ENCODE measurements at places on chromosomes 12 and 14. TPM values are rescaled to one million over a fixed set of nuclear protein-coding genes. Genes with fewer than 3 reads are reported as not detected.
A peak's percentile ranks its signal among the peaks of the same experiment; 100 is the strongest.

- no peak overlapping the region for H3K4me3 ChIP-seq
- no peak overlapping the region for H3K27ac ChIP-seq
- H3K36me3 ChIP-seq: no peaks in the 10 kb centered on the region
- peak; percentile 33 for DNase-seq
Measured at GRCh38 chr12:121494093-121494787, 86.6 kb downstream of the KDM2B start.

DNA sequence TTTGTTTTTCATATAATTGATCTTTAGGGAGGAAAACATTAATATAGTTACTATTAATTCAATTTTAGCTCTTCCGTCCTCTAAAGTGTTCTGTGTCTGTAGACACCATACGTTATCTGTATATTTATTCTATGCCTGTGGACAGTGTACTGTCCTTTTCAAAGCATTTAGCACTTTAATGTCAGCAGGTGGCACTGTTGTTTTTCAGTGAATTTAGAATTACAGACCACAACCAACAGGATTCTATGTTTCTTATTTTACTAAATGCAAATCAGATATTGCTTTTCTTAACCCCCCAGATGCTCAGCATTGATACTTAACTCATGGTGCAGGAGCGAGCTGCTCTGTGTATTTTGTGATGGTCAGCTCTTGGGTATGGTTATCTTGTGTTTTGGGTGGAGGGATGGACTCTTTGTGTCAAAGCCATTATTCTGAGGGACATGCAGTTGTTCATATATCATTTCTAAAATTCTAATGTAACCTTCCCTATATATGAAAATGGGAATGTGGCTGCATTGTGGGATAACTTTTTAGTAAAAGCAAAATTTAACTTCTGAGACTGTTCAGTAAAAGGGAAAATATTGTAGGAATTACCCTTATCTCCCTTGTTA lies 65.2 kb downstream of the PAPOLA start:
- H3K4me1 ChIP-seq: no peaks in the 10 kb centered on the region
- no peaks in the 10 kb centered on the region for H3K27me3 ChIP-seq
- DNase-seq: no peak
- H3K36me3 ChIP-seq: no peaks in the 10 kb centered on the region
- H3K27ac ChIP-seq: no peak overlapping the region

- no peaks in the 10 kb centered on the region for H3K36me3 ChIP-seq
- no peaks in the 10 kb centered on the region for H3K4me1 ChIP-seq
- no peak overlapping the region for H3K27ac ChIP-seq
- no peaks in the 10 kb centered on the region for H3K27me3 ChIP-seq
- no peak overlapping the region for H3K4me3 ChIP-seq
- no peak for DNase-seq
Measured at GRCh38 chr12:29991924-29992323, 208.2 kb upstream of the TMTC1 start.

GRCh38 chr14:85529803-85530574 lies at the start of gene FLRT2:
Gene FLRT2, plus strand, starts transcription at chr14:85530144. Its CDS starts 91,371 bp downstream, at chr14:85621515.
- H3K36me3 ChIP-seq: no peaks in the 10 kb centered on the region
- peak within 1 kb of the TSS; percentile 75 for H3K27ac ChIP-seq
- peak; percentile 30 for DNase-seq
- H3K4me1 ChIP-seq: no peaks in the 10 kb centered on the region
- peak within 1 kb of the TSS; percentile 57 for H3K4me3 ChIP-seq

DNA sequence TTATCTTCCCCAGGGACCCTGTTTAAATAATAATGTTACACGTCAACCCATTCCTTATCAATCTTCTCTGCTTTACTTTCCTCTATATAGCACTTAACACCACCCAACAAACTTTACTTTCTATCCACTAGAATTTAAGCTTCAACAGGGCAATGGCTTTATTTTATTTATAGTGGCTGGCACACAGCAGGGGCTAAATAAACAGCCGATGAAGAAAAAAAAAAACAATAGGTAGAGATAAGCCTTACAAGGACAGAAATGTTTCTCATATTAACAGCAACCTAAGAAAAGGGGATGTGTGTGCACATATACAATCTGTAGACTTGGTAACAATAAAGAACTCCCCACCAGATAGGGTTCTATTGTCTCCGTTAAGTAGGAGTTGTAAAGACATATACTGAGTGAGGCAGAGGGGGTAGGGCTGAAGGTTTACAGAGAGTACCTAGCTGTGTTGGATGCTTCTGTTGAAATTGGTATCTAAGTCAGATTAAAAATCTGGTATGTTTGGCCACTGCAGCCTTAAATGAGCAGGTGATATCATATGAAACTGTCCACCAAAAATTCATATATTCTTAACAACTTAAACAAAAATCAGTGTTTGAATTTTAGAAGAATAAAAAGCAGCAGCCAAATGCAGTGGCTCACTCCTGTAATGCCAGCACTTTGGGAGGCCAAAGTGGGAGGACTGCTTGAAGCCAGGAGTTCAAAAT lies 24.7 kb upstream of the AP4S1 start:
- H3K27me3 ChIP-seq: no peaks in the 10 kb centered on the region
- no peak for DNase-seq
- no peak overlapping the region for H3K4me3 ChIP-seq
- no peaks in the 10 kb centered on the region for H3K36me3 ChIP-seq
- H3K4me1 ChIP-seq: no peaks in the 10 kb centered on the region
- no peak overlapping the region for H3K27ac ChIP-seq

DNA sequence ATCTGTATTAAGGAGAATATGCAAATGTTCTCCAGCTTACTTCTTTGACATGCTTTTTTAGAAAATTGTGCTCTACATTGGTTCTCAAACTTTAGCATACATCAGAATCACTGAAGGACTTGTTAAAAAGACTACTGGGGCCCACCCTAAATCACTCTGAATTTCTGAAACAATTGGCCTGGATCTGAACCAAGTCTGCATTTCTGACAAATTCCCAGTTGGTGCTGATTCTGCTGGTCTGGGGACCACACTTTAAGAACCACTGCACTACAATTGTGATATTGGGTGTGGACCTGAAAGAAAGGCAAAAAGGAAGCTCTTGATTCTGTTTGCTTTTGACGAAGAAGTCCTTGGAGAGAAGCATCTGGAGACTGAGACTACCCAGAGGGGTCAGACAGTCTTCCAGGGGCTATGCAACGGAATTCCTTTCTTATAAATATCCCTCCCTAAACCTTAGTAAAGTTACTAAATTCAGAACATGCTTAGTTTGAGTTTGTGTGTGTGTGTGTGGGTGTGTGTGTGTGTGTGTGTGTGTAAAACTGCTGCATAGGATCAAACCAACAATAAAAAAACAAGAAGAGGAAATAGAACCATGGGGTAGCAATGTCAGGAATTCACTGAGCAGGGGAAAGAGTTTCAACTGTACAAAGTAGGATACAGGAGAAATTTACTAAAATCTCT lies 36.8 kb downstream of the EAPP start:
- H3K4me1 ChIP-seq: no peaks in the 10 kb centered on the region
- no peak overlapping the region for H3K27ac ChIP-seq
- H3K36me3 ChIP-seq: no peaks in the 10 kb centered on the region
- no peak overlapping the region for H3K4me3 ChIP-seq
- no peak for DNase-seq

DNA sequence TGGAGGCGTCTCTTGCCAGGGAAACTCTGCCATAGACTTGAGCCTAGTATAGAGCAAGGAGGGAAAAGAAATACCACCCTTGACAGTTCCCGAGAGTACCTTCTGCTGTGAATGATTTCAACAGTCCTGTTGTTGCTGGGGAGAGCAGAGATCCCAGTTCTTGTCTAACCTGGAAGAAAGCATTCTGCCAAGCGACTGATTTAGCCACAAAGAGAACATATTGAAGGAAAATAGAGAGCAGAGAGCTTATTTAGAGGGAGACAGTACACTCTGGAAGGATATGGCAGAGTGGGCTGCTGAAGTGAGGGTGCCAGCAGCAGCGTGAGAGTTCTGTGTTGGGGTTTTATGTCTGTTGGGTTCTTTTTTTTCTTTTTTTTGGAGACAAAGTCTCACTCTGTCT lies 966.9 kb upstream of the TMEM132C start:
- no peak overlapping the region for H3K4me3 ChIP-seq
- no peaks in the 10 kb centered on the region for H3K27me3 ChIP-seq
- no peak overlapping the region for H3K27ac ChIP-seq
- H3K4me1 ChIP-seq: no peaks in the 10 kb centered on the region
- H3K36me3 ChIP-seq: no peaks in the 10 kb centered on the region
- DNase-seq: no peak

DNA sequence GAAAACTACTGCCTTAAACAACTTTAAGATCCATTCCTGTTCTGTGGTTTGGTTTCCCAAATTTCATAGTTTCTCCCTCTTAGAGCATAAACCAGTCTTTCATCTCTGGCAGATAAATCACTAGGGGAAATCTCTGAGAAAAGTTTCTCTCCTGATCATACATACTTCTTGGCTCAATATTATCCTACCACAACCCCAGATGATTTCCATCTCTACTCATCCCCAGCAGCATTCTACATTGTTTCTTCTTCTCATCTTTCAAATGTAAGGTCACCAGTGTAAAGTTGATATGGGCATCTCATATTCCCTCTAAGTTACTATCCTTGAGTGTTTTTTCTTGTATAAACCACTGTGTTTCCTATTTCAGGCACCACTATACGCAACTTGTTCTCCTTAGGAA lies 45.9 kb upstream of the PLEKHG7 start:
- H3K27me3 ChIP-seq: no peaks in the 10 kb centered on the region
- H3K36me3 ChIP-seq: no peaks in the 10 kb centered on the region
- DNase-seq: no peak

DNA sequence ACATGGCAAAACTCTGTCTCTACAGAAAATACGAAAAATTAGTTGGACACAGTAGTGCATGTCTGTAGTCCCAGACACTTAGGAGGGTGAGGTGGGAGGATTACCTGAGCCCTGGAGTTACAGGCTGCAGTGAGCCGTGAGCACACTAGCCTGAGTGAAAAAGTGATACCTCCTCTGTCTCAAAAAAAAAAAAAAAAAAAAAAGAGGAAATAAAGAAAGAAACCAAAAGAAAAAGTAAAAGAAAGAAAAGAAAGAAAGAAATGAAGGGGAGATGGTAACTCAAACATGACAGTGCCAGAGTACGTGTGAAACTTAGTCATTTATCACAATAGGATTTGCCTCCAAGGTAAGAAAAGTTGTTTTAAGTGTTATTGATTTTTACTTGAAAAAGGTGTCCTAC lies 407.0 kb upstream of the MGAT4C start:
- H3K27ac ChIP-seq: no peak overlapping the region
- no peak overlapping the region for H3K4me3 ChIP-seq
- no peaks in the 10 kb centered on the region for H3K27me3 ChIP-seq
- no peak for DNase-seq

DNA sequence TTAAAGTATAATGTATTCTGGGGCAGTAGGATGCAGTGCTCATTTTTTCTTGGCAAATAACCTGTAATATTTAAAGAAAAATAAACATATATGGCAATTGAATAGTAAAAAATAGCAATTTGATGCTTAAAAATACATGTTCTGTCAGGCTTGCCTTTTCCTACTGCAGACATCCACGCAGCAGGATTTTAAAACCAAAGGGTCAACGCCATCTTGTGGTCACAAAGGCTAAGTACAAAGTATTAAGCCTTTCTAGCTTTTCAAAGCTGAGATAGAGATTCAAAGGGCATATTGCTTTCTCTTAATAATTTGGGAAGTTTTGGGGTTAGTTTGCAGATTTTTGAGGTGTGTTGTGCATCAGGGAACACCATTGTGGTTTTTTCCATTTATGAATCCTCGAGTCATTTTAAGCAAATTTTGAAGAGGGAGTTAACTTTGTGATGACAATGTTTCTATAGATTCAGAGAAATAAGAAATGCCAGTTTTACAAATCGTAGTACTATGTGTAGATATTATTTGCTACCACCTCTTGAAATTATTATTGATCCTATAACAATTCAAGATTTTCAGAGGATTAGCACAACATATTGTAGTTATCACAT lies 4.7 kb upstream of the CCER1 start:
- H3K36me3 ChIP-seq: no peaks in the 10 kb centered on the region
- H3K27me3 ChIP-seq: no peaks in the 10 kb centered on the region
- H3K27ac ChIP-seq: no peak overlapping the region
- no peak overlapping the region for H3K4me3 ChIP-seq
- H3K4me1 ChIP-seq: no peaks in the 10 kb centered on the region

DNA sequence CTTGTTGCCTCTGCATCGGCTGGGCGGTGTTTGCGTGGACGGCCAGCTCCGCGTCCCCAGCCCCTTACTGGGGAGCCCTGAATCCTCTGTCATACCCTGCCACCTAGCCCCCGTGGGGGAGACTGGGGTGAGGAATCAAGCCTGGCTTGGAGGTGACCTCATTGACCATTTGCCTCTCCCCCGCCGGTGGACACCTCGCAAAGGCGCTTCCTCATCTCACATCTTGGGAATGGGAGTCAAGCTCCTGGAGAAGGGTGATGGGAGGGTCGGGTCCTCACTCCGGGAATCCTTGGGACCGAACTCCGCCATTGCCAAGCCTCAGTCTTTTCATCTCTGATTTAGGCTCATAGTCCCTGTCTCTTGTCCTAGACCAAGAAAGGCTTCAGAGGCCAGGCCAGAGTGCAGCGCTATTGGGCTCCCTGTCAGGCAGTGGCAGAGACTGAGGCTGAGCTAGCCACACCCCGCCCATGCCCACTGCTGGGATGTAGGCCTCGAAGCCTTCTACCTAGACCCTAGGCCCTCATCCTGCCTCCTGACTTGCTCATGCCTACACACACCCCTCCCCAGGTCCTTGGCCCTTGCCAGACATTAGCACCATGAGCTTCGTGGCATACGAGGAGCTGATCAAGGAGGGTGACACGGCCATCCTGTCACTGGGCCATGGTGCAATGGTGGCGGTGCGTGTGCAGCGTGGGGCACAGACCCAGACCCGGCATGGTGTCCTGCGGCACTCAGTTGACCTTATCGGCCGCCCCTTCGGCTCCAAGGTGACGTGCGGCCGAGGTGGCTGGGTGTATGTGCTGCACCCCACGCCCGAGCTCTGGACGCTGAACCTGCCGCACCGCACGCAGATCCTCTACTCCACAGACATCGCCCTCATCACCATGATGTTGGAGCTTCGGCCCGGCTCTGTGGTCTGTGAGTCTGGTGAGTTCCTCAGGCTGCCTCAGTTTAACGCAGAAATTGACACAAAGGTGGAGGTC lies 678 bp downstream of the TRMT61A start:
- H3K27me3 ChIP-seq: no peaks in the 10 kb centered on the region
- H3K36me3 ChIP-seq: no peaks in the 10 kb centered on the region
- peak overlapping the region; percentile 96 for H3K27ac ChIP-seq
- H3K4me3 ChIP-seq: peak overlapping the region; percentile 93
- H3K4me1 ChIP-seq: peaks cover 32% of the 10 kb centered on the region

- H3K36me3 ChIP-seq: no peaks in the 10 kb centered on the region
- H3K4me3 ChIP-seq: no peak overlapping the region
- no peaks in the 10 kb centered on the region for H3K4me1 ChIP-seq
- H3K27ac ChIP-seq: no peak overlapping the region
Measured at GRCh38 chr14:102696856-102697495, 80.3 kb upstream of the TRAF3 start.

DNA sequence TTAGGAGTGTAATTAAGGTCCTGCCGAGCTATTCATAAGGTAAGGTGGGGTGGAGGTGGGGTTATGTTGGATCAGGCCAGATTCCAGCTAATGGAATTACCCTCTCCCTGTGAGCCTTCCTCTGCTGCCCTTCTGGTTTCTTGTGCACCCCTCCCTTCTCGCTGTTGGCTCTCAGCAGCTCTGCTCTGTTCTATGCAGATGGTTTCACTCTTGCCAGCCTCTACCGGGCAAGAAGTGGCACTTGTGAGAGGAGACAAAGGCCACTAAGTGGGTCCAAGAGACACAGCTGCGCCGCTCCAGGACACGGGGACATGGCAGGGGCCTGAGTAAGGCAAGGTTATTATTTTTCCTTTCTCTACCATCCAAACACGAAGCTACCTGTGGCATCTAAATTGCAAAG lies 334.4 kb downstream of the EMP1 start:
- H3K4me3 ChIP-seq: no peak overlapping the region
- H3K27ac ChIP-seq: no peak overlapping the region
- no peaks in the 10 kb centered on the region for H3K36me3 ChIP-seq

Gene RBM19
- total RNA-seq: 45.5 TPM

Gene PKP2
- 34.4 TPM for total RNA-seq

Gene CD4
- 8.4 TPM for total RNA-seq

Gene SLC6A15
- total RNA-seq: 0.97 TPM

Gene ACYP1
- total RNA-seq: 30.6 TPM

Gene LRP1-AS
- not detected for total RNA-seq

Gene PTPRB
- total RNA-seq: 107 TPM

Gene RTN1
- total RNA-seq: 4.2 TPM

All from uterus (tissue), 4 donors.